ENCODE measurements at places on chromosomes 7 and 10. TPM values are rescaled to one million over a fixed set of nuclear protein-coding genes. Genes with fewer than 3 reads are reported as not detected.
A peak's percentile ranks its signal among the peaks of the same experiment; 100 is the strongest.

- DNase-seq = no peak
Measured at GRCh38 chr10:88028072-88028471, 164.6 kb downstream of the PTEN start.

The CPN1 gene
- polyA plus RNA-seq = 3.2 TPM

- DNase-seq = no peak
Measured at GRCh38 chr7:47204709-47205108, 377.2 kb downstream of the TNS3 start.

The TFEC gene
- 38.6 TPM for polyA plus RNA-seq

GRCh38 chr7:44380831-44381493, 55.6 kb upstream of the CAMK2B start:
- DNase-seq = no peak

The FOXK1 gene
- 19.5 TPM for polyA plus RNA-seq

- no peak for DNase-seq
Measured at GRCh38 chr10:116699471-116700150, 42.8 kb downstream of the HSPA12A start.

DNA sequence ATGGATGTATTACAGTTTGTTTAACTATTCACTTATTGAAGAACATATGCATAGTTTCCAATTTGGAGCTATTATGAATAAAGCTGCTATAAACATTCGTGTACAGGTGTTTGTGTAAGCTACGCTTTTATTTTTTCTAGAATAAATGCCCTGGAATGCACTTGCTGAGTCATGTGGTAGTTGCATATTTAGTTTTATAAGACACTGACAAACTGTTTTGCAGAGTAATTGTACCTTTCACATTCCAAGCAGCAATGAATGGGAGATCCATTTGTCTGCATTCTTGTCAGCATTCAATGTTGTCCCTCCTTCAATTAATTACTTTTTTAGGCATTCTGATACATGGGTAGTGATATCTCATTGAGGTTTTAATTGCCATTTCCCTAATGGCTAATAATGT, 373.6 kb upstream of the GHITM start:
- DNase-seq = no peak

- no peak for DNase-seq
Measured at GRCh38 chr10:106175760-106176377, 988.6 kb downstream of the SORCS1 start.

The CCDC3 gene
- 10.9 TPM for polyA plus RNA-seq

- DNase-seq = no peak
Measured at GRCh38 chr10:100436255-100436654, 26.6 kb upstream of the WNT8B start.

- no peak for DNase-seq
Measured at GRCh38 chr10:50561266-50561665, 62.5 kb downstream of the SGMS1 start.

DNA sequence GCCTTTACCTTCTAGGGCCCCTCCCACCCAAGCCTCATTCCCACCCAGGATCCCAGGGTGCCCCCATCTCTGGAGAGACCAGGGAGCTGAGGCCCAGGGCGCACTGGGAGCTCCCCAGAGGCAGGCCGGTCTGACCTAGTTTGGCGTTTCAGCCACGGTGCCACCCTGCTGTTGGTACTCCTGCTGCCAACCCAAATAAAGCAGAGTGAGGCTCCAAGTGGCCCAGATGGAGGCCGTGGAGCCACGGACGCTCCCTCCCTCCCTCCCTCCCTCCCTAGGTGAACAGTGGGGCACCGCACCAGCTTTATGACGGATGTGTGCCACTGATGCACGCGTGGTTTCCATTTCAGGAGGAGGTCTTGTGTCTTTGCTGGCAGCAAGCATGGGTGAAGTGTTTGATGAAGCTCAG, 1.8 kb downstream of the INPP5A start:
- no peak for DNase-seq

- no peak for DNase-seq
Measured at GRCh38 chr10:4733150-4733842, 92.7 kb upstream of the AKR1E2 start.

The EN2 gene
- polyA plus RNA-seq = 0.42 TPM

DNA sequence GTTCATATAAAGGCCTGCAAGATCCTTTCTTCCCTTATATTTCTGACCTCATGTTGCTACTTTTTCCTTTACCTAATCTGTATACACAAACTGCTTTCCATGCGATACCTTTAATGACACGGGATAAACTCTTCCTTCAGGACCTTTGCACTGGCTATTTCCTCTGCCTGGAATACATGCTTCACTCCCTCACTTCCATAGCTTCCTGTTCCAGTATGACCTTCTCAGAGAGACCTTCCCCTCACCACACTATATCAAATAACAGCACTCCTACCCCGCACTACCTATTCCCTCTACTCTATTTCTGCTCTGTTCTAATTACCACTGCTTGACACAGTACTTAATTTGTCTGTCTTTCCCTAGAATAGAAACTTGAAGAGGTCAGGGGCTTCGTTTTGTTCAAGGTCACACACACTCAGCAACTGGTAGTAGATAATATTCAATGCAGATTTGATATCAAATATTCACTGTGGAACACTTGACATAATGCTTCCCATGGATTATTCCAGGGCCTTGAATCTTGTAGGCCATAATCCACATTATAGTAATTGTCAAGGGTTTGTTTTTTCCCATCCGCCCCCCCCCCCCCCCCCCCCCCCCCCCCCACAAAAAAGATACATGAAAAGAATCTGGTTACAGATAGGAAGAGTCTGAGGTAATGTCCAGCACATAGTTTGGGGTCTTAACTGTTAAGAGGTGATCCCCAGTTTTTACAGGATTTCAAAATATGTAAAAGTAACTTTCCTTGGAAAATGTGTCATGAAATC, 11.1 kb downstream of the SYPL1 start:
- DNase-seq = no peak

The LEP gene
- 0.16 TPM for polyA plus RNA-seq

DNA sequence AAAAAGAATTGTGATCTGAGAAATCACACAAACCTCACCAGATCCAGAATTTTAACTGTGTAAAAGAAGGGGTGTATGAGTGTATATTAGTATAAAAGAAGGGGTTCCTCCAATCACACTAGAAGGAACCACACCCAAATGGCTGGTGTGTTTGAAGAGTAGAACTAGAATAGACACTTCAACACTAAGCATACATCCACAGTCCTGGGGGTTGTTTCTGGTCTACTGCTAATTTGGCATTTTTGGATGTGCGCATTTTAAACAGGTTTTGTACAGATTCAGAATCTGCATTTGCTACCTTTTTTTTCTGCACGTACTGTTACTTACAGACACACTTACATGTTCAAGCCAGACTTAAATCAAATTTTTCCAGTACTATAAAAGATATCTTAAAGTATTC, 64.6 kb downstream of the PDE1C start:
- no peak for DNase-seq

DNA sequence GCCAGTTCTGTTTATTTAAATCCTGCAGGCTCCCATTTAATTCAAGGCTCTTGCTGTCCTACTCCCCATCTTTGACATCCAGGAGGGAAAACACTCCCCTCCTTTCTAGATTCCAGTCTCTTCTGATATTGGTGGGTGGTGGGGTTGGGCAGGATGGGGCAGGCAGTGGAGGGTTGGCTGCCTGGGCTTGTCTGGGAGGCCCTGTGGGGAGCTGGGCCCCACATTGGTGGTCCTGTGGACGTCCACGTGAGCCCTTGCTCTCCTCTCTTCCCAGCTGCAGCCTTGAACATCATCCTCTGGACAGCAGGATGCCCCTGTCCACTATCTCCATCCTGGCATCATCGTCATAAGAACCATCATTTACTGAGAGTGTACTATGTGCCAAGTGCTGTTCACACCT, 108.9 kb upstream of the PCBD1 start:
- DNase-seq = no peak

- DNase-seq = no peak
Measured at GRCh38 chr7:2913760-2914387, 69.8 kb upstream of the GNA12 start.

DNA sequence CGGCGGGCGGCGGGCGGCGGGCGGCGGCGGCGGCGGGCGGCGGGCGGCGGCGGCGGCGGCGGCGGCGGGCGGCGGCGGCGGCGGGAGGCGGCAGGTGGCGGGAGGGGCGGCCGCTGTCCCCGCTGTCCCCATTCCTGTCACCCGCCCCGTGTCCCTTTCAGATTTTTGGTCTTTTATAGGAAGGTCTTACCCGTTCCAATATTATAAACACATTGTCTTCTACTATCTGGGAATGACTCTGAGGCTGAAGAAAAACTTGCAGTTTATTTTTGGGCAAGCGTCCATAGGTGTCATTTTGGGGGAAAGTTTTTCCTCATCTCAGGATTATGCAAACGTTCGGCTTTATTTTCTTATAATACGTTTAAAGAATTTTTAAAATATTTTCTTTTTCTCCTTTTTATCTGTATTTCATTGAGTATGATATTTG, 578 bp downstream of the ZNF713 start:
- DNase-seq = no peak

DNA sequence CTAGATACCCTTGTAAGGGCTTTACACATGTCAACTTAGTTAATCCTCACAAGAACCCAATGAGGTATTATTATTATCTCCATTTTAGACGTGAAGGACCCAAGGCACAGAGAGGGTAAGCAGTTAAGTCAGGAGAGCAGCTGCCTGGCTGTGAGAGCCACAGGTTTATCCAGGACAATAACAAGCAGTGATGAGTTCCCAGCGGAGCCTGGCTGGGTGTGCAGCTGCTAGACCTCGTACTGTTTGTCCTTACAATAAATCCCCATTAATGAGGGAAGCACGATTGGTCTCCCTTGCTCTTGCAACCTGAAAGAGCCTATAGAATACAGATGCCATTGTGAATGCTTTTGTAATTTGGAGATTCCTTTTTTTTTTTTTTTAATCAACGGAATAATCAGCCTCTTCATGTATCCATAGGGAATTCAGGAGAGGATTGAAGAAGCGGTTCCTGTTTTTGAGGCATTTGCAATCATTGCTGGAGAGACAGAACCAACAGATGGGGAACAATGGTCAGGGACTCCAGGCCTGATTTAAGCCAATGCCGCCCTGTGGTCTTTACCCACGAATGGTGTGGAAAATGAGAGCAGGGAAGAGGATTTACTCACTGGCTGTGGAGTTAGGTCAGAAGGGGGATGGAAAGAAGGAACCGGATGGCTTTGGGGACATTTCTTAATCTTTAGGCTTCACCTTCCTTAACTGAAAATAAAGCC, 12.3 kb upstream of the ASB4 start:
- no peak for DNase-seq

DNA sequence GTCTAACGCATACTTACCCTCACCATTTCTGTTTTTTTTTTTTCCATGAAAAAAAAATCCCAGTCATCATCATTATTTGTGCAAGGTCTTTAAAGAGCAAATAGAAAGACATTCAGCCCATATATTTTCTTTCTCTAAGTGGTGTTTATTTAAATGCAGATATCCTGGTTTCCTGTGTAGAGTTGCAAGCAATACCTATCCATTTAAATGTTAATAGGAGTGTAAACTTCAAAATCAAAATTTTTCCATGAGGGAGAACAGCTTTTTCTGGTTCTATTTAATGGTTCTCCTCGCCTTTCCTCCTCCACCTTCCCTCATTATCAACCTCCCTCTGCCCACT, 120.1 kb upstream of the AGK start:
- no peak for DNase-seq

The MEST gene
- 785 TPM for polyA plus RNA-seq

GRCh38 chr10:116490028-116490662, 55.6 kb upstream of the PNLIP start:
- DNase-seq = no peak

GRCh38 chr7:691361-692045, 35.0 kb upstream of the DNAAF5 start:
- no peak for DNase-seq

- no peak for DNase-seq
Measured at GRCh38 chr7:47846138-47846836, 102.0 kb downstream of the PKD1L1 start.

DNA sequence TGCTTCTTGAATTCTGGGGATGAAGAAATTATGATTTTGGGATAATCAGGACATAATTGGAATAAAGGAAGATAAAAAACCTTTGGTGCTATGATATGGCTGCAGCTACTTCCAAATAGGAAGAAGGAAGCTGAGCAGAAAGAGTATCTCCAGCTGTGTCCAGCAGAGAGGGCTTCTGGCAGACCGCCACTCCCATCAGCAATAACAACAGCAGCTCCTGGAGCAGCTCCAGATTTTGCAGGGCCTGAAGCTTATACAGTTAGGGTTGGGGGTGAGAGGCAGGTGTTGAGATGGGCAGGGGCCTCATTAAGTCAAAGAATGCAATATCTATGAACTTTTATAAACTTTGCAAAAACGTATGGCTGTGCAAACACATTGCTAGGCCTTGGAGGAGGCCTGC, 62.3 kb downstream of the C10orf120 start:
- DNase-seq = peak; percentile 48

The FFAR4 gene
- polyA plus RNA-seq = not detected

DNA sequence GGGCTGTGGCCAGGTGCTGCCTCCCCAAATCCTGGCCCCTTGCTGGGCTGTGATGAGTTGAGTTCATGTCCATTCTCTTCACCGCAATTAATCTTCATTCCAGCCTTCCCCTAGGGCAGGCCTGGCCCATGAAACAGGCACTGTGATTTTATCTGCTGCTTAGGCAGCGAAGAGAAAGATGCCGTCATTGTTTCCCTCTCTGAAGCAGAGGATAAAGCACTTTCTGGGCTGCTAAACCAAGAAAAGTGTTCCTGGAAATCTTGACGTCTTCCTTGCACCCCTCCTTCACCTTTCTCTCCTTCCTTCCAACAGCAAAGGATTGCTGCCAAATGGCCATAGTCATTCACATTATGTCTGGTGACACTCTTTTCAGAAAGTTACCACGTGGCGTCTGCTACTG, 265.9 kb downstream of the ZEB1 start:
- no peak for DNase-seq

- no peak for DNase-seq
Measured at GRCh38 chr7:25360451-25360850, 132.2 kb upstream of the NPVF start.

- no peak for DNase-seq
Measured at GRCh38 chr10:49183596-49184542, 4.3 kb downstream of the TMEM273 start.

- DNase-seq = no peak
Measured at GRCh38 chr10:59781511-59781910, 28.3 kb upstream of the MRLN start.

The GRID2IP gene
- polyA plus RNA-seq = 0.72 TPM

- DNase-seq = no peak
Measured at GRCh38 chr10:29239569-29240472, 49.0 kb upstream of the LYZL1 start.

DNA sequence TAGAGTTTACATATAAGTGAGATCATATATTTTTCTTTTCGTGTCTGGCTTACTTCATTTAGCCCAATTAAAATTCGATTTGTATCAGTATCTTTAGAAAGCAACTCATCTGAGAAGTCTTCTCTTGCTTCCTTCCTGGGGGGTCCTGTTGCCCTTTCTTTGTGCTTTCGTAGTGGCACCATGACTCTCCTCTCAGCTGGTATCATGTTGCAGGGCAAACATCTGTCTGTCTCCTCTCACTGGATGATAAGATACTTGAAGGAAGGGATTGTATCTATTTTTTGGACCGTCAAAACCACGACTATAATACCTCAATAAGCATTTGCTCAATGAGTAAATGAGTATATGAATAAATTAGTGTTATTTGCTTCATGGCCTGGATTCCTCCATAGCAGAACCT, 382.5 kb upstream of the SORCS1 start:
- no peak for DNase-seq

The GPR22 gene
- polyA plus RNA-seq = 0.36 TPM

The SOSTDC1 gene
- 47.4 TPM for polyA plus RNA-seq

- DNase-seq = no peak
Measured at GRCh38 chr10:77678146-77678545, 40.5 kb upstream of the KCNMA1 start.

- no peak for DNase-seq
Measured at GRCh38 chr10:127715249-127715648, 21.7 kb upstream of the FOXI2 start.

Measured in renal cortex interstitium (tissue), 15 donors.